ENCODE measurements at places on chromosomes 2 and 18.

- DNase-seq, result no peak
Observed at GRCh38 chr2:239097428-239097696, 249.5 kb downstream of the TWIST2 start.

DNA sequence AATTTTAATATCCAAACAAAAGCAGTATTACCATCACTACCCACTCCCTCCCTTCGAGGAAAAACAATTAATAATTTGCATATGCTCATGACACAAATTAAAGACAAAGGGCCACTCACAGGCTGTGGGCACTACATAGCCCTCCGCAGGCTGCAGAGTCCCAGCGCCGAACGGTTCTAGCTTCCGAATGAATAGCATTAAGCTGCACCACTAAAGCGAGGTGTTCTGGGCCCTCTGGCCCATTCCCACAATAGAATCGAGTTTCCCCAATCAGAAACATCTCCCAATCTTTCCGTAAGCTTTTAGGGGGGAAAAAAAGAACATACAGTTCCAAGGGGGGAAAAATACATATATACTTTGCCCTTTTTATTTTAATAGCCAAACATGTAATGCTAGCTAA, 14.5 kb upstream of the SIX3 start:
- no peak for DNase-seq

- DNase-seq, result no peak
Observed at GRCh38 chr18:5197032-5197434, at the start of gene AKAIN1. Gene AKAIN1 (minus strand): TSS chr18:5197257. CDS start chr18:5197053, 204 bp downstream.

DNA sequence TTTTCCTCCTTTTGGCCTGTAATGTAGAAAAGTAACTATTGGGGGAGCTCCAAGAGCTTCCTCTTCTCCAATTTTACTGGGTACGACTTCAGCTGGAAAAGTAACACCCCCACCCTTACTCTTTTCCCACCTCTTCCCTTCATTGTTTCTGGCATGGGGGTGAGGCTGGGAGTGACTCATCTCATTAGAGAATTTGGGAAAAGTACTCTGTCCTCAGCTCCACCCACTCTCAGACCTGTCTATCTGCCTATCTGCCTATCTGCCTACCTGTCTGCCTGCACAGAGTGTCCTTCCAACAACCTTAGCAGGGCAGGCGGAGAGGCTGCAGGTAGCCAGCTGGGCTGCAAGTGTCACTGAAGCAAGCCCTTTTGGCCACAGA, 93.6 kb downstream of the EPHA4 start:
- no peak for DNase-seq

DNA sequence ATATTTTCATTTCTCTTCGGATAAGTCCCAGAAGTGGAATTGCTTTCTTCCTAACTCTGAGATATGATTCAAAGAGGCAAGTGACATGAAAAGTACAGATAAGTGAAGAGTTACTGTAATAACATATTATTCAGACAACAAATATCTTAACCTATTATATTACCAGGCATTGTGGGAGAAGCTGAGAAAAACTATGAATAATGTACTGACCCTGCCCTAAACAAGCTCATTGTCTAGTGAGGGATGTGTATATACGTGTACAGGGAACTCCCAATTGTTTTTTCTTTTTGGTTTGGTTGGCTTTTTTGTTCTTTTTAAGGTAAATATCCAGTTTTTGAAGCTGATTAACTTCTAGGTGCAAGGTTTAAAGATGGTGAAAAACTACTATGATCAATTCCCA, 26.5 kb downstream of the NCKAP1 start:
- DNase-seq, result no peak

DNA sequence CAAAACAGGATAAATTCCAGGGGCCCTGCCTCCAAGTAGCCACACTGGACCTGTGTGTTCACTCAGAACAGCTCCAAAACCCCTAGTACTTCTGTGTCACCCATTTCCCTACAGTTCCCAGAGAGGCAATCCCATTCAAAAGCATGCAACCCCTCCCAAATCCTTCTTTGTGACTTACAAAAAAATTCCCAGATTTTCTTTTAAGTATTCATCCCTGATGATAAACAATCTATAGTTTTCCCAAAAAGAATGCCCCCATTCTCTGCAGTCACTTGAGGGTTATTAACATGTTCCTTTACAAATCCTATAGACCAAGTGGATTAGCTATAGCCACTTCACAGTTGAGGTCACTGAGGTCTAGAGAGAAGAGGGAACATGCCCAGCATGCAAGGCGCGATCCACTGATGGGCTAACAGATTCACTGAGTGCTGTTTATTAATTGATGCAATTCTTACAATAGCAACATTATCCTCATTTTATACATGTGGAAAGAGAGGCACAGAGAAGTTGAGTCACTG, 85.4 kb downstream of the MYL12B start:
- no peak for DNase-seq

- no peak for DNase-seq
Observed at GRCh38 chr2:225597911-225598310, 198.4 kb downstream of the NYAP2 start.

GRCh38 chr2:202127687-202128331, 54.8 kb downstream of the KIAA2012 start:
- DNase-seq, result no peak

DNA sequence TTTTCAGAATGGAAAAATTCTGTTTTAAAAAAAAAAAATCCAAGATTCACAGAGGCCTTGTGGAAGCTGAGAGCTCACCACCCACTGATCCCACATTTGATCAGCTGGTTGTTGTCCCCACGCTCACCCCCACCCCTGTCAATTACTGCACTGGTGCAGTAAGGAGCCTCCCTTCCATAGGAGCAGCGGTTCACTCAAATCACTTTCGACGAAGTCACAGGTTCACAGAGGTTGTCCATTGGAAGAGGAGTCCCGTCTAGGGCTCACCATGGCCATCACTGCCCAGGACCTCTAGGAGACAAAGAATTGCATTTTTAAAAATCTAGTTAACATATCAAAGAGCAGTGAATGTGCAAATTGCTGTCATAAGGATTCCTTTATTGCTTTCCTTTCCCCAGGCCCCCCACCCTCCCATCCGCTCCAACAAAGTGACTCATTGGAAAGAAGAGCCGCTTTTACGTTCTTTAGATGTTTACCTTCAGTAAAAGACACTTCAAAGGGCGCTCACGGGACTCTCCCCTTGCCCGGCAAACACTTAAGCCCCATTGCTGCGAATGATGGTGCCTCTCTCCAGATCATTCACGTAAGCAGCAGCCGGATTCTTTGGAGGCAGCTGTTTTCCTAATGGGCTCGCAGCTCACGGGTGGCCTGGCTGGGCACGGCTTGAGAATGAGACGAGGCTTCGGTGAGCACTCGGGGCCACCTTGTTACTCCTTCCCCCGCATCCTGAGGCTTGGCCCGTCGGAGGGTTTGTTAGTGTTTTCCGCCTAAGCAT, 165.5 kb upstream of the SALL3 start:
- DNase-seq, result no peak

DNA sequence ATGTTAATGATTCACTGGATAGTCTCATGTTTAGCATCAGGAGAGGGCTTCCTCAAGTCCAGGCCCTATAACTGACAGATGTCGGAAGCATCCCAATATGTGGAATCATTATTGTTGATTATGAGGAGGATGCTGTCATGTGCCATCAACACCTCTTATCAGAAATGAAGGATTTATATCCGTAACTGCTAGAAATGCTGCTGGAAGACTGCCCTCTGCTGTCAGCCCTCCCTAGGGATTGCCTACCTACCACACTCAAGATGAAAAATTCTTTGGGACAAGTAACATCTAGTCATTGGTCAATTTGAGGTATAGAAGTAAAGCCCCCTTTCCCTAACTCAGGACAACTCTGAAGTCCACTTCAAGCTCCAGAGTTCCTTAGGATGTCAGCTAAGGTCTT, 1166.5 kb upstream of the NXPH2 start:
- DNase-seq, result no peak

- no peak for DNase-seq
Observed at GRCh38 chr2:54000524-54000923, 29.7 kb upstream of the PSME4 start.

GRCh38 chr2:241988146-241988545, 118.6 kb downstream of the RTP5 start:
- DNase-seq, result no peak

- DNase-seq, result no peak
Observed at GRCh38 chr2:158493458-158493857, 36.7 kb downstream of the PKP4 start.

- DNase-seq, result no peak
Observed at GRCh38 chr2:174235680-174236079, 12.7 kb downstream of the OLA1 start.

GRCh38 chr18:69326094-69326493, 74.6 kb upstream of the DOK6 start:
- no peak for DNase-seq

DNA sequence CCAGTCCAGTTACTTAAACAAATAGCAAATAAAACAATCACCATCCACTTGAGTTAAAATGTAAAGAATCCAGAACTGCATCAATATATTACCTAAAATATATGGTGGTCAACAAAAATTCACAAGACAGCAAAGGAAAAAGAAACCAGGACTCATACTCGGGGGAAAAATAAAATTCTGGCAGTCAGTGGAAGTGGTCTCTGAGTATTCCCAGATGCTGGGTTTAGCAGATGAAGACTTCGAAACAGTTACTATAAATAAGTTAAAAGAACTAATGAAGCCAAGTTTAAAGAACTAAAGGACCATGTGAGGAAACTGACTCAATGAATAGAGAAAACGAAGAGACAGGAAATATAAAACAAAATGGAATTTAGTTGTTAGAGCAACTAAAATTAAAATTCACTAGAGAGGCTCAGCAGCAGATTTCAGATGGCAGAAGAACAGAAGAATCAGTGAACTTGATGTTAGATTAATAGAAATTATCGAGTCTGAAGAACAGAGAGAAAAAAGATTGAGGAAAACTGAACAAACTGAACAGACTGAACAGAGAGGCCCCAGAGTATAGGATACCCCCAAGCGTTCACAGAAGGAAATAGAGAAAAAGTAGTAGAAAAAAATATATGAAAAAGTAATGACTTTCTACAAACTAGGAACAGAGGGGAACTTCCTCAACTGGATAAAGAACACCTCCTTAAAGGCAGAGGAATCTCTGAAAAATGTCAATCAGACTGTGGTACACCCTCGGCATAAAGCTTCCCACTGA, 27.9 kb downstream of the MGAT4A start:
- no peak for DNase-seq

DNA sequence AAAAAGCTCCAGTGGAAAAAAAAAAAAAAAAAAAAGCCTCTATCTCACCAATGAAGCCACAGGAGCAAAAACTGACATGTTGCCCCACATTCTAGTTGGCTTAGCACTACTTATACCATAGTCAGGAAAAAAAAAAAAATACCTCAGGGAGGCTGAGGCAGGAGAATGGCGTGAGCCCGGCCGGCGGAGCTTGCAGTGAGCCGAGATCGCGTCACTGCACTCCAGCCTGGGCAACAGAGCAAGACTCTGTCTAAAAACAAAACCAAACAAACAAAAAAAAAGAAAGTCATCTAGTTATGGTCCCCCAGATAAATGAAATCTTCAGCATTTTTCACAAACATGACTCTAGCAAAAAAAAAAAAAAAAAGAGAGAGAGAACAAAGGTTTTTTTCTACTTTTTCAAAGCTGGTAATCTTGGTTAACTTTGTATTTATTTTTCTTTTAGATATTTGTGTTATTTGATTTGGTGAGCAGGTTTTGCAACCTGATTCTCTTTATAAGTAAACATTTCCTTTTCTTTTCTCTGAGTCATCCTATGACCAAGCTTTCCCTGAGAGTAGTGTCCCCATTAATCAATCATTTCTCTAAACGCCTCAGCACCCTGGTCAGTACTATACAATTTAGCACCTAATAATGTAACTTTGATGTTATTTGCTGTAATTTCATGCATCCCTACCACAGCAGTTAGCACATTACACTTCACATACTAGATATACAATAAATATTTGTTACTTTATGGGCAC, 273.7 kb upstream of the PIK3C3 start:
- no peak for DNase-seq

GRCh38 chr2:231489990-231490389, 25.7 kb upstream of the NCL start:
- DNase-seq, result no peak

DNA sequence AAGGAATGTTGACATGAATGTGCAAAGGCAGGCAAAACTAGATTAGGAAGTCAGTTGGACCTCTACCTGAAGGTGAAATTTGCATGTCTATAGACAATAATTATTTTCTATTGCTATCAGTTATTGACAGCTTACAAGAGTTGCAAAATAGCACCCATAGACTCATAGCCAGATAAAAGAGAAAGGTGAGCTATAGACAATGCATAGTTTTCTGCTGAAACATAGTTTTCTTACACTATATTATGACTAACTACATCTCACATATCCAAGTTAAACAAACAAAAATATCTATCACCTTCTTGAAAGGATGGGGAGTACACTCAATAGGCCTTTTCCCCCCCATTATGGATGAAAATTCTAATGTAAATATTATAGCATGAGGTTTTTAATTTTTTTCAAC, 305.0 kb downstream of the PTH2R start:
- no peak for DNase-seq

DNA sequence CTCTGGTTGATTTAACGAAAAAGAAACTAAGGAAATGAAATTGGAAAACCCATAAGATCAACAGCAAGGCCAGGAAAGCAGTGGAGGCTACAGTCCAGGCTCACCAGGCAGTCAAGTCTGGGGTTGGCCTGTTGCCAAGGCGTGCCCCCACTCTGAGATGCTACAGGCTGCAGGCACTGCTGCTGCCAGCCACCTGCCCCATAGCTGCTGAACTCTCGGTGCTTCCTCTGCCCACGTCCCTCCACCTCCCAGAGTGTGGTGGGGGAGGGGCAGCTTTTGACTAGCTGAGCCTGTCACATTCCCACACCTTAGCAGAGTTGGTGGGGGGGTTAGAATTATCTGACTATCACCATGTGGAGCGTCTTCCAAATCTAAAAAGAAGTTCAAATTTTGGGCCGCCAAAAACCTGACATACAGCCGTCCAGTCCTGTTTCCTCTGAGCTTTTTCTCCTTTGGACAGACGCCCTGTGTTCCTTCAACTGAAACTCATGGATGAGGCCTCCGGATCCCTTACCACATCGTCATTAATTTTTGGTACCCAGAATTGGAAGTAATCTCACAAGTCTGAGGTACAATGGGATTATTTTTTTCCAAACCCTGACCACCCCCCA, 3.9 kb upstream of the SH3RF3 start:
- DNase-seq, result no peak

- DNase-seq, result no peak
Observed at GRCh38 chr2:229910832-229911412, 10.9 kb downstream of the TRIP12 start.

GRCh38 chr2:6676241-6676640, 189.5 kb downstream of the CMPK2 start:
- no peak for DNase-seq

- no peak for DNase-seq
Observed at GRCh38 chr18:24762511-24762910, 302.1 kb downstream of the HRH4 start.
